ENCODE measurements at places on chromosomes 16 and 17.

- peak; percentile 42 for DNase-seq
Observed at GRCh38 chr17:59521465-59522126, 43.8 kb upstream of the DHX40 start.

- no peak for DNase-seq
Observed at GRCh38 chr17:72423286-72423589, 302.4 kb downstream of the SOX9 start.

GRCh38 chr17:37849617-37849972 lies 74.6 kb upstream of the TBC1D3K start:
- no peak for DNase-seq

DNA sequence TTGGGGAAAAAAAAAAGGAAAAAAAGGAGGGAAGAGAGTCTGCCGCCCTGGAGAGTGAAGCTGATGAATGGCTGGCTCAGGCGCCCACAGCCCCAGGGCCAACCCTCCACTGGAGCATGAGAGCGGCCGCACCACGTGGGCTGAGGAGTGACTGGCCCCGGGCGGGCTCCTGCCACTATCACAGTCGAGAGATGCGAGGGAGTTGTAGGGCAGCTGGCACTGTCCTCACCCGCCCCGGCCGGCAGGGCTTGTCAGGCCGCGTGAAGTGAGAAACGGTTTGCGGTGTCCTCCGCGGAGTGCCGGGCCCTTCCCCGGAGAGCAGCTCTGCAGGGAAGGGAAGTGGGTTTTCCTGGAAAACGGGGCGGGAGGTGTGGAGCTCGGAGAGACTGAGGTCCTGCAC lies 45.9 kb downstream of the JPH3 start:
- no peak for DNase-seq

DNA sequence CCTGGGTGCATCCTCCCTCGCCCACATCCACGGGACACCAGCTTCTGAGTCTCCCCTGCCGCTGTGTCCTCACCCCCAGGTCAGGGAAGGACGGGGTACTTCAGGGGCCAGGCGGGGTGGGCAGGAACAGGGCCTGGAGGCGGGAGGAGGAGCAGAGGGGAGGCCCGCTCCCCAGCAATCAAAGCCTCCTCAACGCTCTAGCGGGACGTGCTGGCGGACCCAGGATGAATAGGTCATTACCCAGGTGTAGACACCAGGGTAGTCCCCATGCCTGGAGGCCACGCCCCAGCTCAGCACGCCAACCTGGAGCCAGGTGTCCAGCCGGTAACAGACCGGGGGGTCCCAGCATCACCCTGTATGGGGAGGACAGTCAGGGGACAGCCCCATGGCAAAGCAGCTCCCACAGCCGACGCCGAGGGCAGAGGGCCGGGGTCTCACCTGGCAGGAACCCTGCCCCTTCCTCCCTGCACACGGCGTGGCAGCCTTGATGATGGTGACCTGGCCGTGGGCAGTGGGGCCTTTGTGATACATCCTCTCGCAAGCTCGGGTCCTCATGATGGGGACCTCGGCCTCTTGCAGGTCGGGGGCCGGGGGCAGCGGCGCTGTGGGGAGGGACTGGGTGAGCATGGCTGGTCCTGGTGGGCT lies 24.2 kb downstream of the TPSD1 start:
- no peak for DNase-seq

GRCh38 chr17:33389504-33390135 lies 96.5 kb upstream of the ASIC2 start:
- no peak for DNase-seq

- DNase-seq = no peak
Observed at GRCh38 chr17:34991606-34992005, 11.3 kb downstream of the LIG3 start.

- DNase-seq = no peak
Observed at GRCh38 chr17:64188088-64188487, 58.1 kb upstream of the ERN1 start.

DNA sequence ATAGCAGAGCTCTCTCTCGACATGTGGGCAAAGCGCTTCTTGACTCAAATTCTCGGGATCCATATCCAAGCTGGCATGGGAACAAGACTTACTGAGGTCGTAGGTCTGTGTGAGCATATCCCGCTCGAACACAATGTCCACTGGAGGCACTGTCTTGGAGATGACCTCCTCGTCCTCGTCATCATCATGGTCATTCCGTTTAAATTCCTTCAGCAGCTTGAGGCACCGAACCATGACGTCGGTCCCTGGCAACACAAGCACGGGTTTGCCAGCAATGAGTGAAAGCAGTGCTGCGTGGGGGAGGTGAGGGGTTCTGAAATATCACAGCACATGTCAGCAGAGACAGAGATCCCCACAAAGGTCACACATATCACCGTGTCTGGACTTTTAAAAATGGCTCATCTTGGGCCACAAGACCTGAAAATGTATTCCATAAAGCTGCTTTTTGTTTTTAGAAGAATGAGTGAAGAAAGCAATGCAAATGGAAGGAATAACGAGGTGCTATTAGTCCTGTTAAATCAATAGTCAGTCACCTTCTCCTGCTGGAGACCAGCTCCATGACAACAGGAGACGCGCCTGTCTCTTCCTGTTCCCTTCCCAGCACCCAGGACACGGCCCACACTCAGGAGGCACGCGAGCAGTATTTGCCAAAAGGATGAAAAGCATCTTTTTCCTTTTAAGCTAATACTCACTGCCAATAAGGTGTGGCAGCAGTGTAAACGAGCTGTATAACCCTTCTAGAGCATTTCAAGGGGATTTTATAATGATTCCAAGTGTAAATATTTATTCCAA lies 37.9 kb downstream of the GTF3C1 start:
- no peak for DNase-seq

GRCh38 chr16:6602405-6602804 lies 730.2 kb upstream of the RBFOX1 start:
- DNase-seq = no peak

DNA sequence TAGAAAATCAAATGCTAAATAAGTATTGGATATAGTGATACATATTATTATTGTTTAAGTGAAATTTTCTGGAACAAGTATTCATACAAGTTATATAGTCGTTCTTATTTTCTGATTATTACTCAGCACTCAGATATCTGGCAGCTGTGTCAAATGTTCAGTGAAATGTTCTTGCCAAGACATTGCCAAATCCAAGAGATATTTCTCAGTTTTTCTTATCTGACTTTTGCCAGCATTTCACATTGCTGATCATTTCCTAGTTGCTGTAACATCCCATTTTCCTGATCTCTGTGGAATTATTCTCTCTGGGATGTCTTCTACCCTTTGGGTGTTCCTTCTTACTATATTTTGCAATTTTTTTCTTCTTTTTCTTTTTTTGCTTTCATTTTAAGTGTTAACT lies 262.3 kb downstream of the KIF2B start:
- DNase-seq = no peak
